Stimulated activated CD8-positive, alpha-beta memory T cell treated with anti-CD3 and anti-CD28 coated beads, Interleukin-7, amount 100 ng/mL, for 1 hour (primary cell): ENCODE measurements at places on chromosomes 2 and 18.

- no peak for DNase-seq
These were observed 67.4 kb downstream of the ADNP2 start for GRCh38 chr18:80176334-80177073.

- no peak for DNase-seq
These were observed 29.7 kb downstream of the NAB1 start for GRCh38 chr2:190678444-190679162.

- no peak for DNase-seq
These were observed 108.3 kb downstream of the CDH7 start for GRCh38 chr18:65859075-65859474.

GRCh38 chr2:62325398-62325797 lies 129.5 kb downstream of the B3GNT2 start:
- no peak for DNase-seq

DNA sequence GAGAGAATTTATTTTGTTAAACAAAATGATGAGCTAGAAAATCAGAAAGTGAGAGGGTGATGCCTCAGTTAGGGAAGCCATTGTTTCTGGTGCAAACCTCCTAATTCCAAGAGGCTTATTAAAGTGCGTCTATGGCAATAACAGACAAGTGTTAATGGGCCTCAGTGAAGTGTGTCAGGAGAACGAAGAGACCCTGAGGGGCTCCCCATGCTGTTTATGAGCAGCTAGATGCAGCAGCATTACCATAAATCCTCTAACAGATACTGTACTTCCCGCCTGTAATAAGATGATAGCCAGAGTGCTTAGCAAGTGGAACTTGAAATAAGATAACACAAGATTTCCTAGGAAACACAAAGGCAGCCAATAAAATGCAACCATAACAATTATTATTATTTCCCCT lies 157.4 kb downstream of the MYT1L start:
- no peak for DNase-seq

GRCh38 chr2:113873867-113874266 lies 16.0 kb upstream of the ACTR3 start:
- DNase-seq = no peak

DNA sequence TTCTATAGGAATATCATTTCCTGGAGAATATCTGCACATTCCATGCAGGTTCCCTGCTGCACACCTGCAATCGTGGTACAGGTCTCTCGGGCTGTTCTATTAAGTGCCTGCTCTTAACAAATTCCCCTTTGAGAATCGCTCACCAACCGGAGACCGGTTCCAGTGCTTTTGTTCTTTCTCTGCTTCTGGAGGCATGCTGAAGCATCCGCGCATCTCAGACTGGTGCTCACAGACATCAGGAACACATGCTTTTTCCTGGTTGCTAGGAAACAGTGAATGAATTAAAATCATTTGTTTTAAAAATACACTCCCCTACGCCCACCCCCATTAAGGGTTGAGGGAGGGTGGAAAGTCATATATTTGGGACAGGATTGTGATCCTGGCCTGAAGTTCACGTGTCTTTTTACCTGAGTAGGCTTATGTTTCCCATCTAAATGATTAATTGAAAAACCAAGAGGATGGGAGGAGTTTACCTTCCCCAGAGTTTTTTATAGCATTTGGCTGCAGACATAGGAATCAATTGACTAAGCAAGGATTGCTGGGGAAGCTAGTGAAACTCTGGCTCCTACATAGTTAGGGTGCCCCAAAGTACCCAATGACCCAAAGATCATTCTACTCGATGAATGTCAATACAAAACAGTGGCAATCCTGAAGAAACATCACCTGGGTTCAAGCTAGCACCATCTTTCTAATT lies at the start of gene C2orf80:
Gene C2orf80 (minus strand): TSS at position 221 of the 694 bp plus-strand sequence. CDS start 3,044 bp downstream, outside the sequence.
- DNase-seq = no peak
